Urinary bladder (tissue), 4 donors: ENCODE measurements at places on chromosomes 7 and 10.

DNA sequence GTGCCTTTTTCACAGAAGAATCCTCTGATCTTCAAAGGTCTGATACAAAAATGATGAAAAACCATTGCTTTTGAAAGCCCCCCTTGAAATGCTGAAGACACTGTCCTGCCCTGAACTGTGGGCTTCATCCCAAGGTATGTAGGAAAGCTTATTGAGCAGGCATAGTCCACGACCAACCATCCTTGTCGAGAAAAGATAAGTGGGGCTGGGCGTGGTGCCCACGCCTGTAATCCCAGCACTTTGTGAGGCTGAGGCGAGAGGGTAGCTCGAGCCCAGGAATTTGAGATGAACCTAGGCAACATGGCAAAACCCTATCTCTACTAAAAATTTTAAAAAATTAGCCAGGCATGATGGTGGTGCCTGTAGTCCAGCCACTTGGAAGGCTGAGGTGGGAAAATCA is 25.6 kb downstream of the TACR2 start:
- DNase-seq, result no peak

GRCh38 chr7:117338020-117338419 is 15.2 kb upstream of the WNT2 start:
- no peak for DNase-seq

DNA sequence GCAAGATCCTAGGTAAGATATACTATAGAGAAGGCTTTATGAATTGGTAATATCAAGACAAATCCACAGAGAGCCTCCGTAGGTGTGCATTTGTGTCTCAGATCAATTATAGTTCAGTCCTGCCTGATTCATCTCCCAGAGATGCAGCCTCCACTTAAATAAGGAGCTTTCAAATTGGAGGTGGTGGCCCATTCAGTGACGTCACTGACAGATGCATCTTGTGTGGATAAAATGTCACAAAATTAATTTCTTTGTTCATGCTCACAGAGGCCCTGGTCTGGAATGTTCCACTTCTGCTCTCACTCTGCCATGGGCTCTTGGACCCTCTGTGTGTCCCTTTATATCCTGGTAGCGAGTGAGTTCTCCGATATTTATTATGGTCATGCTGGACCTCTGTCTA is 157.1 kb upstream of the PRSS58 start:
- DNase-seq, result no peak

GRCh38 chr10:121409466-121410104 is 188.7 kb downstream of the FGFR2 start:
- DNase-seq, result no peak

DNA sequence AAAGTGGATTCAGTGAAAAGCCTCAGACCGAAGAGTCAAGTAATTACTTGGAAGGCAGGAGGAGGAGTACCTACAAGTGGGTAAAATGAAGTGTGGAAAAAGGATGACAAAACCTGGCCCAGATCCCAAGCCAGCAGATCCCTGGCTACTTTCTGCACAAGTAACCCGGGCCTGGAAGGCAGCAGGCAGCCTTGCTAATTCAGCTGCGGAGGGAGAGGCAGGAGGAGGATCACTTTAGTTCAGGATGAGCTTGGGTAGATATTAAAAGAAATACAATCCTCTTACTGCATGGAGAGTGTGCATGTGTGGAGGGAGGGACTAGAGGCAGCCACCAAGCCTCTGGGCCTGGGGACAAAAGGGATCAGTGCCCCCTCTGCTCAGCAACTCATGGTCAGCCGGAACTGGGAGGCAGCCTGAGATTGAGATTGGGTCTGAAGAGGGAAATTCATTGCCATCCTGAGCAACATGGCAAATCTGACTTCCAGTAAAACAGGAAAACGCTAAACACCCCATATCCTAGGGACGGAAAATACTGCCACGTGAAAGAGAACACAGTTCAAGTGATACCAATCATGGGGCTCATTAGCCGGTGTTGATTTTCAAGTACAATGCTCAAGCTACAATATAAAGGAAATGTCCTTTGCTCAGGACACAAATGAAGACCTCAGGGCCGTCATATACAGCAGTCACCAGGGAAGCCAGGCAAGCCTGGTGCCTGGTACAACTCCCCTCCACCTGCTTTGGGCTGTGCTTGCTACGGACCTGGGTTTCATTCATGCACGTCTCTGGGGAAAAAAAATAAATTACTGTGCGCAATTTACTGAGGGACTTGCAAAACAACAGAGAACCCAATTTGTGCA is 1.3 kb downstream of the AMPH start:
- DNase-seq, result no peak

DNA sequence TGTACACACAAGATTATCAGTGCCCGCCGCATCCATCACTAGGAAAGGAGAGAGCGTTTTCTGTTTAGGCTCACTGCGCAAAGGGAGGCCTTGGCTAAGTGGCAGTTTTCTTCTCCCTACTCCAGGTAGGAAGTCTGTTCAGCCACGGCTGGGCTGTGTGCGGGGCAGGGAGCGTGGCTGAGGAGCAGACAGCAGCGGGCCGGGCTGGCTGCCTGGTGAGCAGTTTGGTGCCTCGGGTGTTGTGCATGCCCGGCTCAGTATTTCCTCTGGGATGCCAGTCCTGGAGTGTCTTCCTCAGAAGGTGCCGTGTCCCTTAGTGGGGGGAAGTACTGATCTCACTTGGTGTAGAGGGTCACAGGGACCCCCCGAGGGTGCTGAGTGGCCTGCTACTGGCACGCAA is 114.4 kb downstream of the NT5C2 start:
- no peak for DNase-seq

GRCh38 chr10:25405871-25406270 is 231.1 kb downstream of the GPR158 start:
- no peak for DNase-seq
